CD4-positive, alpha-beta T cell (primary cell): ENCODE measurements at places on chromosomes 3 and 15.

GRCh38 chr15:56933410-56933809 is 15.0 kb downstream of the TCF12 start:
- no peak for DNase-seq

GRCh38 chr15:23634181-23634580 is 13.5 kb downstream of the MAGEL2 start:
- DNase-seq = no peak

GRCh38 chr3:25235466-25235865 is 192.6 kb upstream of the RARB start:
- DNase-seq = no peak

GRCh38 chr3:155189478-155189877 is 104.0 kb downstream of the STRIT1 start:
- no peak for DNase-seq

GRCh38 chr3:129624347-129625071 is 18.0 kb upstream of the PLXND1 start:
- DNase-seq = no peak

DNA sequence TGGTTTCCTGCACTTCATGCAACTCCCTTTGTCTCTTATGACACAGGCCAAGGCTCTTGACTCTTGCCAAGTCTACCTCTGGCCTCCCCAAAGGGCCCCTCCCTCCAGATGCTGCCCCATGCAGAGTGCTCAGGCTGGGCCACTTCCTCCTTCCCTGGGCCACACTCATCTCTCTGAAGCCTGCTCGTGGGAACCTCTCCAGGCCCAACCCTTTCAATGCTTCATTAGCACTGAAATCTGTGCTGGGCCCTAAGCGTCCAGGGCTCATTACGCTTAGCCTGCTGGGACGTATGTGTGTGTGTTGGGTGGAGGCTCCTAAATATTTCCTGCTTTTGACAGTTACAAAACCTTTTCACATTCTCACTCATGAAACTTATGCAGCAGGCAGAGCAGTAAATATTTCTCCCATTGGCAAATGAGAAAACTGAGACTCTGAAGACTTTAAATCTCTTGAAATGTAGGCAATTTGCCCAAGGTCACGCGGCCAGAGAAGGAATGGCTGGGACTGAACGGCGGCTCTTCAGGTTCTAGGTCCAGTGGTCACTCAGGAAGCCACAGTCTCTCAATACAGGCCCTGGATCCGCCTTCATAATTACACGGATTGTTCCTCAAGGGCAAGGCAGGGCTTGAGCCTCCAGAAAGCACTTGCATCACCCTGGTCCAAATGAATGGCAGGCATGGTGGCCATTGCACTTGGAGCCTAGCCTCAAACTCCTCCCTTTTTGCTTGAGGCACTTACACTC is 241.7 kb upstream of the HES1 start:
- DNase-seq = no peak

DNA sequence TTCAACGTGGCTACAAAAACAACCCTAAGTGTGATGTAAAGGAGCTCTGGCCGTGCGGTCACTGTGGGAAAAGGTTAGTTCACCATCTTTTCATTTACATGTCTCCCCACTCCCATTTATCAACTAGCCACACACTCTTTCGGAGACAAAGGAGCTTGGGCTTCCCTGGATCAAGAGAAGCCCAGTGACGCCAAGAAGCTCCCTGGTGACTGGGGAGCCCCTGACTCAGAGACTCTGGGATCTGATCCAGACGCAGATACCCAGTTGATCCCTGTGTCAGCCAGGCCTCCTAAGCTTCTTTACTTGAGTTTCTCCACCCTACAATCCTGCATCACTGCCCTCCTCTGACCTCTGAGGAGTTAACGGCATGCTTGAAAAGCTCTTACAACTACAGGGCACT is 43.9 kb downstream of the HEG1 start:
- no peak for DNase-seq
